Adrenal gland (tissue), 19 donors: ENCODE measurements at places on chromosomes 4 and X. TPM values are rescaled to one million over a fixed set of nuclear protein-coding genes. Genes with fewer than 3 reads are reported as not detected.
A peak's percentile ranks its signal among the peaks of the same experiment; 100 is the strongest.

DNA sequence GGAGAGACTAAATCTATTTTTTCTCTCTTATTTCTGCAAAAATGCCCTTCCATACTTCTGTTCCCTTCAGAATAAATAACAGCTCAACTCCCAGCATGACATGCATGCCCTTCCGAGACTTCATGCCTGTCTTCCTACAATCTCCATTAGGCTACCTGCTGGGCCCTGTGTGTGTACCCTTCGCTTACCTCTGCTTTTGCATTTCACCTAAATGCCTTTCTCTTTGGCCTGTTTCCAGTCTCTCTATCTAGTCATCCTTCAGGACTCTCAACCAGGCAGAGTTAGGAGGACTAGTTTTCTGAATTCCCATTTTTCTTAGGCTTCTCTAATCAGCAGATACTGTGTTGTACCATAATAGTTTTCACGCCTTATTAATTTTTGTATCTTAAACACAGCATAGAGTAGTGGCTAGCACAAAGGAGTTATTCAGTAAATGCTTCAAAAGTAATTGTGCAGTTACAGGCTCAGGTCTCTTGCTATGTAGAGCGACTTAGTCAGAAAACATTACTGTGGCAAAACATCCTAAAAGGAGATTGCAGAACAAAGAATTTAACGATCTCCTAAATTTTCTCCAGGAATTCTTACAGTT, 20.5 kb downstream of the SEPTIN11 start:
- DNase-seq, result no peak
- no peaks in the 10 kb centered on the region for H3K36me3 ChIP-seq
- no peak overlapping the region for H3K27ac ChIP-seq
- no peaks in the 10 kb centered on the region for H3K27me3 ChIP-seq

- no peaks in the 10 kb centered on the region for H3K27me3 ChIP-seq
- no peak overlapping the region for H3K27ac ChIP-seq
- DNase-seq, result no peak
- H3K4me3 ChIP-seq, result no peak overlapping the region
- H3K36me3 ChIP-seq, result no peaks in the 10 kb centered on the region
These were observed 147.2 kb downstream of the SPATA18 start for GRCh38 chr4:52198294-52198693.

- DNase-seq, result no peak
- peaks cover 6% of the 10 kb centered on the region for H3K27me3 ChIP-seq
- H3K4me1 ChIP-seq, result no peaks in the 10 kb centered on the region
- H3K4me3 ChIP-seq, result no peak overlapping the region
These were observed 880.5 kb upstream of the POU3F4 start for GRCh38 chrX:82627568-82627967.

The MAP9 gene
- 7.3 TPM for total RNA-seq

The SSX1 gene
- total RNA-seq, result not detected

GRCh38 chr4:105352826-105353225, 121.0 kb downstream of the PPA2 start:
- H3K36me3 ChIP-seq, result no peaks in the 10 kb centered on the region
- no peaks in the 10 kb centered on the region for H3K27me3 ChIP-seq
- DNase-seq, result no peak
- no peaks in the 10 kb centered on the region for H3K4me1 ChIP-seq

- no peak for DNase-seq
- no peak overlapping the region for H3K27ac ChIP-seq
- no peak overlapping the region for H3K4me3 ChIP-seq
- no peaks in the 10 kb centered on the region for H3K4me1 ChIP-seq
- no peaks in the 10 kb centered on the region for H3K27me3 ChIP-seq
- no peaks in the 10 kb centered on the region for H3K36me3 ChIP-seq
These were observed 11.4 kb upstream of the NKRF start for GRCh38 chrX:119617517-119618164.

DNA sequence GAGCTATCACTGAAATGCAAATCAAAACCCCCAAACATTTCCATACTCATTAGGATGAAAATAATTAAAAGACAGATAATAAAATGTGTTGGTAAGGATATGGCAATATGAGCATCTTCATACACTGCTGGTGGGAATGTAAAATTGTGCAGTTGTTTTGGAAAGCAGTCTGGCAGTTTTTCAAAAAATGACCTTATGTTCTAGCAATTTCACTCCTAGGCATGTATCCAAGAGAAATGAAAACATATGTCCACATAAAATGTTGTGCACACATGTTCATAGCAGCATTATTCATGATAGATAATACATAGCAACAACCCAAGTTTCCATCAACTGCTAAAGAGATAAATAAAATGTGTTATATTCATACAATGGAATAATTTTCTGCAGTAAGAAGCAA, 14.8 kb upstream of the GPRASP2 start:
- no peak overlapping the region for H3K27ac ChIP-seq
- no peaks in the 10 kb centered on the region for H3K36me3 ChIP-seq
- H3K4me3 ChIP-seq, result no peak overlapping the region
- DNase-seq, result no peak
- H3K27me3 ChIP-seq, result no peaks in the 10 kb centered on the region

The RAB40A gene
- total RNA-seq, result 3.1 TPM

The MAML3 gene
- total RNA-seq, result 9.5 TPM

- no peak for DNase-seq
- peaks cover 8% of the 10 kb centered on the region for H3K27me3 ChIP-seq
- no peak overlapping the region for H3K27ac ChIP-seq
- H3K36me3 ChIP-seq, result no peaks in the 10 kb centered on the region
- no peaks in the 10 kb centered on the region for H3K4me1 ChIP-seq
- no peak overlapping the region for H3K4me3 ChIP-seq
These were observed 33.5 kb upstream of the PRRG1 start for GRCh38 chrX:37315511-37316248.

- DNase-seq, result no peak
- no peaks in the 10 kb centered on the region for H3K27me3 ChIP-seq
- H3K27ac ChIP-seq, result no peak overlapping the region
- no peak overlapping the region for H3K4me3 ChIP-seq
- no peaks in the 10 kb centered on the region for H3K36me3 ChIP-seq
These were observed 68.8 kb downstream of the PCDH18 start for GRCh38 chr4:137463377-137464003.

DNA sequence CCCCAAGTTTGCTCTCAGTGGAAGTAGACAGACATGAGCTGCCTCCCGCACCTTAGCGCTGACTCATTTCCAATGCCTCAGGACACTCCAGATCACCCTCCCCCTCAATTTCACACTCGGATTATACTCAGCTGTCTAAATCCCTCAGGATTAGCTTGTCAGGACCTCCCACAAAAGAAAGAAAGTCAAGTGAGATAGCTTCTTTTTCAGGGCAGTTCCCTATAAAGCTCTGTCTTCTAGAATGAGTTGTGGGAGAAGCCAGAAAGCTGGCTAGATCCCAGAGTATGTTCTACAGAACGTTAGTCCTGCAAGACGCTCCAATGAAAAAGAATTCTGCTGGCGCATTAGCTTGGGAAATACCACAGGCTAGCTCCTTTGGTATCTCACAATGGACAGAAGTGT, 51.2 kb upstream of the MTNR1A start:
- no peak for DNase-seq
- H3K27me3 ChIP-seq, result no peaks in the 10 kb centered on the region
- no peaks in the 10 kb centered on the region for H3K4me1 ChIP-seq
- H3K27ac ChIP-seq, result no peak overlapping the region
- no peak overlapping the region for H3K4me3 ChIP-seq
- H3K36me3 ChIP-seq, result no peaks in the 10 kb centered on the region

- peaks cover 15% of the 10 kb centered on the region for H3K27me3 ChIP-seq
- DNase-seq, result peak; percentile 57
- H3K4me3 ChIP-seq, result no peak overlapping the region
- no peak overlapping the region for H3K27ac ChIP-seq
- H3K4me1 ChIP-seq, result no peaks in the 10 kb centered on the region
These were observed 71.0 kb downstream of the PJA1 start for GRCh38 chrX:69093960-69094871.

- H3K36me3 ChIP-seq, result no peaks in the 10 kb centered on the region
- no peak overlapping the region for H3K4me3 ChIP-seq
- H3K27ac ChIP-seq, result no peak overlapping the region
- H3K27me3 ChIP-seq, result no peaks in the 10 kb centered on the region
- no peaks in the 10 kb centered on the region for H3K4me1 ChIP-seq
These were observed 157.9 kb downstream of the DCAF12L1 start for GRCh38 chrX:126394681-126395080.

GRCh38 chr4:82865592-82865991, 25.4 kb downstream of the SEC31A start:
- H3K27me3 ChIP-seq, result no peaks in the 10 kb centered on the region
- no peak for DNase-seq
- no peaks in the 10 kb centered on the region for H3K36me3 ChIP-seq

- no peaks in the 10 kb centered on the region for H3K36me3 ChIP-seq
- no peak overlapping the region for H3K4me3 ChIP-seq
- H3K27me3 ChIP-seq, result no peaks in the 10 kb centered on the region
- H3K4me1 ChIP-seq, result no peaks in the 10 kb centered on the region
- peak; percentile 80 for DNase-seq
These were observed 79.2 kb downstream of the MTMR1 start for GRCh38 chrX:150772150-150772970.

GRCh38 chr4:173357939-173358338, 12.8 kb upstream of the SAP30 start:
- no peaks in the 10 kb centered on the region for H3K27me3 ChIP-seq
- H3K36me3 ChIP-seq, result no peaks in the 10 kb centered on the region
- no peak for DNase-seq
- H3K4me1 ChIP-seq, result no peaks in the 10 kb centered on the region
